CD4-positive, alpha-beta T cell treated with Interleukin-17A for 4 hours (primary cell): ENCODE measurements at places on chromosomes 7 and 10.

DNA sequence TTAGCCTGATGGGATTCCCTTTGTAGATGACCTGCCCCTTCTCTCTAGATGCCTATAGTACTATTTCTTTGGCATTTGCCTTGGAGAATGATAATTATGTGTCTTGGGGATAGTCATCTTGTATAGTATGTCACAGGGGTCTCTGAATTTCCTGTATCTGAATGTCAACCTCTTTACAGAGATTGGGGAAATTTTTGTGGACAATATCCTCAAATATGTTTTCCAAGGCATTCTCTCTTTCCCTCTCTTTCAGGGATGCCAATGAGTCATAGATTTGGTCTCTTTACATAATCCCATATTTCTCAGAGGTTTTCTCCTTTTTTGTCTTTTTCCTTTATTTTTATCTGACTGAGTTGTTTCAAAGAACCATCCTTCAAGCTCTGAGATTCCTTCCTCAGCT is 99.4 kb downstream of the CTNNA3 start:
- no peak for DNase-seq

DNA sequence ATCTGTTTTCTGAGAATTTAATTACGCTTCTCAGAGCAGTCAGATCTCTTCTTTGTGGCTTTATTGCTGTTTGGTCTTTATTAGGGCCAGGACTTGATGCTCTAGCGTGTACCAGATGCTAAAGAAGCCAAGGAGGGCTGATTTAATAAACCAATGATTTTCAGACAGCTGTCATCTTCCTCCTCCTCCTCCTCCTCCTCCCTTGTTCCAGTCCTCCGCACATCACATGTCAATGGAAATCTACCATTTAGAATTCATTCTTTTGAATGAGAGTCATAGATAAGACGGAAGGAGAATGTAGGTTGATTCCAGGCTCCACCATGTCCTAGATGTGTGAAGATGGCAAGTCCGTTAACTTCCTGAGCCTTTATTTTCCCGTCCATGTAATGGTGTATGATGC is 156.3 kb downstream of the CAMK1D start:
- no peak for DNase-seq

- peak; percentile 39 for DNase-seq
Measured at GRCh38 chr7:158814637-158815036, 14.7 kb downstream of the ESYT2 start.

DNA sequence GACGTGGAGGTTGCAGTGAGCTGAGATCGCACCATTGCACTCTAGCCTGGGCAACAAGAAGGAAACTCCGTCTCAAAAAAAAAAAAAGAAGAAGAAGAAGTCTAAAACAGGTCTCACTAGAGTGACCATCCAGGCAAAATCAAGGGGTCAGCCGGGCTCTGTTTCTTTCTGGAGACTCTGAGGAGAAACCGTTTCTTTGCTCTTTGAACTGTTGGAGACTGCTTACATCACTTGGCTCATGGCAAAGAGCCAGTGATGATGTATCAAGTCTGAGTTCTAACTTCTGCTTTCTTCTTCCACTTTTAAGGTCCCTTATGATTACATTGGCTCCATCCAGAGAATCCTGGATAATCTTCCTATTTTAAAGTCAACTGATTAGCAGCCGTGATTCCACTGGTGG is 306.8 kb downstream of the WDR11 start:
- no peak for DNase-seq

- no peak for DNase-seq
Measured at GRCh38 chr7:31104361-31105255, 52.5 kb downstream of the ADCYAP1R1 start.

GRCh38 chr10:130686689-130687300 is 550.6 kb downstream of the GLRX3 start:
- no peak for DNase-seq

DNA sequence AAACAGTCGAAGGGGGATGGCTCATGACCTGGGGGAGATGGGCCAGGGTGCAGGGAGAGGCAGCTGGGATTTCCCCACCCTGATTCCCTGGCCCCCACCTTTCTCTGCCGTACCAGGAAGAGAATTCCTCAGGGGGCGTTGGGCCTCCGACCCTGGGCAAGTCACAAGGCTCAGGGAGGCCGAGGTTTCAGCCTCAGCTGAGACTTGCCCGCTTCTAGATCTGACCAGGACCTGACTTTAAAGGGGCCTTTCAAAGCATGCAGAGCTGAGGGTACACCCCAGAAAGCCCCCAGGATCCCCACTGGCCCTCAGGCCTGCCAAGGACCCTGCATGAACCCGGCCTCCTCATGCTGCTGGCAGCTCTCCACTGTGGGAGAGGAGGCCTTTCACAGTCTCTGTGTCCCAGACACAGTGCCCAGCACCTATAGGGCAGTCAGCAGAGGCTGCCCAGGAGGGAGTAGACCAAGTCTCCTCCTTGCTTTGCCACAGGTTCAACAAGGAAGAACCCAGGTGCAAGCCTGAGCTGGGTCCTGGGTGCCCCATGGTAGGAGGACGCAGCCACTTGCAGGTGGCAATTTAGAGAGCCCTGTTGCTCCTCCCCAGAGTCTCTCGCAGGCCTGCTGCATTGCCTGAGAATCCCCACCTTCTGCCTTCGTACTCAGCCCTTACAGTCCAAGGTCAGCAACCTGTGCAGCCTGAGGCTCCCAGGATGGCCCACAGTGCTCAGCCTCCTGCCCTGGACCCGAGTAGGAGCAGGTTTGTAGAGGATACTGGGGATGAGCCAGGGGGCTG is 89.3 kb downstream of the CHST15 start:
- DNase-seq = no peak

DNA sequence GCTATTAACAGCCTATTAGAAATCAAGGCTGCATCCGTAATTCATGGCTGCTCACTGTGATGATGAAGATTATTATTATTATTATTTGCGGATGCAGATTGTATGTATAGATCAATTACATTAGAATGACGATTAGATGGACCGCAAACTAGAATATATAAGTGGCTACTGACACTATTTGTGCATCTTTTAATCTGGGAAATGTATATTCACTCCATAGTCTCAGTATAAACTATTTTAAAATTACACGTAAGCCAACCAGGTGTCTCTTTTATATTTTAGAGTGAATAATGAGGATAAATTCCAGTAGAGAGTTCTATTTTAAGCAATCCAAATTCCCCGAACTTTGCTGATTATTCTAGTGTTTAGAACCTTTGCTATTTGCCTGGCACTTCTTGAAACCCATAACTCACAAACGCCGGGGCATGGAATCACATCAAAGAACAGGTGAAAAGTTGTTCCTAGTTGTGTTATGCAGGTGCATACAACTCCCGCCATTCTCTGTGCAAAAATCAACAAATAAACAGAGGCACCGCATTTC is 509 bp upstream of the ING3 start:
- no peak for DNase-seq

DNA sequence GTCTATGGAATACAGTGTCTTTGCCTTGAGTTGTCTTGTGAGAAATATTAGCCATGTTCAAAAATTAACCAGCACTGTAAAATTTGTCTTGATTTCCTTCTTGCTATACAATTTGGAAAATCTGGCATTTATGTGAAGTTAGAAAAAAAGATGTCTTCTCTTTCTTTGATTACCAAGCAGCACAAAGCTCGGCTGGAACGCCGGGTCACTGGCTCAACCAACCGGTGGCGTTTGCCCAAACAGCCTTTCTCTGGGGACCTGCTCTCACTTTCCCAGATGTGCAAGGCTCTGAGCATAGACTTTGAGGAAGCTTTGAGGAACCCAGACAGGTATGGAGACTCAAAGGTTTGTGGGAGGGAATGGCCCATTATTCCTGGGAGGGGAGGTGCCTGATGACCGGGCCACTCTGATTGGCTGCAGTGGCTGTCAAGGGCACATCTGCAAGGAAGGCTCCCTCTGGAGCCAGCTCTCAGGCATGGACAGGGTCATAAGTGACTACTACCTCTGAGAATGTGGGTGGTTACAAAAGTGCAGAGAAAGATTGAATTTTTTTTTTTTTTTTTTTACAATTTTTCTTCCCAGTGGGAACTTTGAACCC is 5.6 kb downstream of the BTBD16 start:
- no peak for DNase-seq

DNA sequence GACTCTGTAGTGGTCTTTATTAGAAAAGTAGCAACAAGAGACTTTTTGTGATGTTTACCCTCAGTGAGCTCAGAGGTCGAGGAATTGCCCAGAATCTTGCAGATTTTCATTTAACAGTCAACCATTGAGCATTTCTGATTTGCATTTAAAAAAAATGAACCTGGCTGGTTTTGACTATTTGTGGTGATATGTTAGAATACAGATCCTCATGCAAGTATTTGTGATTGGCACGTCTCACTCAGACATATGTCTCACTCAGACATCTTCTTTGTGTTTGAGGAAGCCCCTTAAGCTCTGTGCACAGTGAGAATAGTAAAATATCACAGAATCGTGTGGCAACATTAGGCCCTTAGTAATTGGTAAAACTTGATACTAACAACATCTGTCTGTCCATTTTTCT is 113.2 kb downstream of the SND1 start:
- no peak for DNase-seq

DNA sequence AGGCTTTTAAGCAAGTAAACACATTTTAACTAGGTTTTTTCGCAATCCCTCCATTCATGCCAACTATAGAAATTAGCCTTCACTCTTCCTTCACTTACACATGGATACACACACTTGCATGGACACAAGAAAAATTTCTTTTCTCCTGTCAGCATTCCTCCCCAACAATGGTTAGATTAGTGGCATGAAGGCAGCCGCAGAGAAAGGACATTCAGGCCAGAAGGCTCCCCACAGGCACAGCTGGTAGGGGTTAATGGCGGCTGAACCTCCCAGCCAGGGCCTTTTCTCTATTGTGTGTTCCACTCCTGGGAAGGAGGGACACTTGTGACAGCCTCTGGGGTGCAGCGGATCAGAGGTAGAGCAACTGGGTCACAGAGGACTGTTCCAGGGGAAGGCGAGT is 255.0 kb upstream of the SP8 start:
- no peak for DNase-seq

DNA sequence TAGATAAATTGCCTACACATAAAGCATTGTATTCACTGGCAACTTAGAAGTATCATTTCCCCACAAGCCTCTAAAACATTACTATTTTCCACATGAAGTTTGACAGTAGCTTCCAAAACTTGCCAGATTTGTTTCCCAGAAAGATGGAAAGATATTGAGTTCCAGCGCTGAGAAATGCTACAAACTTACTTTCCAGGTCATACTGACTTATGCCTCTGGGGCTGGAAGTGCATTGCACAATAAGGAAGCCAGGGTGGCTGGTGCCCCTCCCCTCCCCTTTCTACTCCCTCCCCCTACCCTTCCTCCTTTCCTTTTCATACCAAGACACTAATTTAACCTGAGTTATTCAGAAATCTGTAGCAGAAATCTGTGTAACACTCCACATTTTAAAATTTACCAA is 212.6 kb downstream of the WDR37 start:
- no peak for DNase-seq

GRCh38 chr7:116434820-116435341 is 64.7 kb upstream of the CAV2 start:
- DNase-seq = no peak

GRCh38 chr10:86931872-86932271 is 25.5 kb downstream of the MMRN2 start:
- no peak for DNase-seq

- DNase-seq = no peak
Measured at GRCh38 chr7:844514-844913, 12.2 kb downstream of the SUN1 start.

DNA sequence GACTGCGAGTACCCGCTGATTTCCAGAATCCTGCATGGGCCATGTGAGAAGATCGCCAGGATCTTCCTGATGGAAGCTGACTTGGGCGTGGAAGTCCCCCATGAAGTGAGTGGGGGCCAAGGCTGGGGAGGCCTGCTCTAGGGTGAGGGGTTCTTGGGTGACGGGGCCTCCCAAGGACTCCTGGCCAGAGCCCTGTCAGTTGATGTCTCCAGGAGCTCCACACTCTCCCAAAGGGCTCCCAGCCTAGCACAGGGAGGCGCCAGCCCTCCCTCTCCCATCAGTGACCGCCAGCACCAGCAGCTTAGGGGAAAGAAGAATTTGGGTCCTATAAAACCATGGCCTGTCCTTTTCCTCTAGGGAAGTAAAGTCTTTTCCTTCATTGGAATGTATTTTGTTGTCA is 9.8 kb upstream of the ZNF22 start:
- DNase-seq = no peak

GRCh38 chr10:31749981-31750840 is 178.4 kb downstream of the ARHGAP12 start:
- no peak for DNase-seq

DNA sequence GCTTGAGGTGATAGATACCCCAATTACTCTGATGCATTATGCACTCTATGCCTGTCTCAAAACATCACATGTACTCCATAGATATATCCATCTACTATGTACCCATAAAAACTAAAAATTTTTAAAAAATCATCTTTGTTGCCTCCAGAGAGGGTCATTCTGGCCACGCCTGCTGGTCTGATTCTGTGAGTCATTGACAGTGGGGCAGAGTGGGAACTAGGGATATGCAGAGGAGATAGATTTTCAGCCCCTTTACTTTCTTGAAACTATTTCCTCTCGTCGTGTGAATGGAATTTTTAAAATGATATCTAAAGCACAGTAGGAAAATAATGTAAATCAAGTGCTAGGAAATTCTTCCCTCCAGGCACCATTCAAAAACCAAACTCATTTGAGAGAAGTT is 715.0 kb upstream of the NRP1 start:
- DNase-seq = no peak

DNA sequence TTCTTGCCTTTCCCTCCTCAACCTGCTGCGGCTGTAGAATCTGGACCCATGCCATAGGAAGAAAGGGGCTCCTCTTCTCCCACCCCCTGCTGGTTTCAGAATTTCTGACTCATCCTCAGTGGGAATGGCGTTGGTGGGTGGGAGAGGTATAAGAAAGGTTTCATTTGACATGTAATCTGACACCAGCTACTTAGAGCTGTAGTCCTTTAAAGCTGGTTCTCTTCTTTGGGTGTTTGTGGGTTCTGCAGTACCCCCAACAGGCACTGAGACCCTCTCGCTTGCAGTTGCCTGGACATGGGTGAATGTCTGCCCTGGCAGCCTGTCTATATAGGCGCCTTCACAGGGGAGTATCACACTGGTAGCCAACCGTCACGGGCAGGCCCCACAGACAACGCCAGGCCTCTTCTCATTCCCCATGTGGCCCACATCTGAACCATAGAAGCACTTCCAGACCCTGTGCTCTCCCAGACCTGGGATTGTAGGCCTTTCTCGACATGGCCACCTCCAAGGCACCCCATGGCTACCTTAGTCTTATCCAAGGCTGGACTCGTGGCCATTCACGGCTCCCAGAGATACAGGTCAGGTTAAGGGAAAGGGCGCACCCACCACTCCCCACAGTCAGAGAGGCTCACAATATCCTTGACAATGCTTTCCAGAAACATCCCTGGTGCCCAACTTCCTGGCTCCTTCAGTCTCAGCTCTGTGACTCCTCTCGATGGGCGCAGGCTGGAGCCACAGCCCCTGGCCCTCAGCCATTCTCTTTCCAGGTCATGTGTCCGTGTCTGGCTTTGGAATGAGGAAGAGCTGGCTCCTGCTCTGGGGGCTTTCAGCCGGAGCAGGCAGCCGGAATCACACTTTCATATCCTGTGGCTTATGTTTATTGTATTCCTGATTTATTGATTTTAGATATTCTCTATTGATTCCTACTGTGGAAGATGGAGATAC is 17.5 kb downstream of the ZNF862 start:
- no peak for DNase-seq

GRCh38 chr10:43746906-43747305 is 98.2 kb upstream of the ZNF32 start:
- DNase-seq = no peak
